ENCODE measurements at places on chromosomes 12 and 14. TPM values are rescaled to one million over a fixed set of nuclear protein-coding genes. Genes with fewer than 3 reads are reported as not detected.

GRCh38 chr12:131486451-131487230, 224.2 kb upstream of the SFSWAP start:
- H3K4me1 ChIP-seq: peaks cover 5% of the 10 kb centered on the region
- no peak overlapping the region for H3K4me3 ChIP-seq
- H3K27ac ChIP-seq: no peak overlapping the region
- H3K27me3 ChIP-seq: peaks cover 2% of the 10 kb centered on the region
- DNase-seq: no peak
- H3K36me3 ChIP-seq: no peaks in the 10 kb centered on the region

The ARG2 gene
- 22.2 TPM for total RNA-seq

- no peak overlapping the region for H3K4me3 ChIP-seq
- H3K36me3 ChIP-seq: no peaks in the 10 kb centered on the region
- H3K4me1 ChIP-seq: peaks cover 21% of the 10 kb centered on the region
- no peak for DNase-seq
- no peak overlapping the region for H3K27ac ChIP-seq
These were observed 194.5 kb downstream of the DPF3 start for GRCh38 chr14:72699443-72699842.

- H3K4me3 ChIP-seq: no peak overlapping the region
- no peak overlapping the region for H3K27ac ChIP-seq
- H3K36me3 ChIP-seq: no peaks in the 10 kb centered on the region
These were observed 145.0 kb downstream of the RIMBP2 start for GRCh38 chr12:130571089-130571488.

The OLR1 gene
- total RNA-seq: not detected

DNA sequence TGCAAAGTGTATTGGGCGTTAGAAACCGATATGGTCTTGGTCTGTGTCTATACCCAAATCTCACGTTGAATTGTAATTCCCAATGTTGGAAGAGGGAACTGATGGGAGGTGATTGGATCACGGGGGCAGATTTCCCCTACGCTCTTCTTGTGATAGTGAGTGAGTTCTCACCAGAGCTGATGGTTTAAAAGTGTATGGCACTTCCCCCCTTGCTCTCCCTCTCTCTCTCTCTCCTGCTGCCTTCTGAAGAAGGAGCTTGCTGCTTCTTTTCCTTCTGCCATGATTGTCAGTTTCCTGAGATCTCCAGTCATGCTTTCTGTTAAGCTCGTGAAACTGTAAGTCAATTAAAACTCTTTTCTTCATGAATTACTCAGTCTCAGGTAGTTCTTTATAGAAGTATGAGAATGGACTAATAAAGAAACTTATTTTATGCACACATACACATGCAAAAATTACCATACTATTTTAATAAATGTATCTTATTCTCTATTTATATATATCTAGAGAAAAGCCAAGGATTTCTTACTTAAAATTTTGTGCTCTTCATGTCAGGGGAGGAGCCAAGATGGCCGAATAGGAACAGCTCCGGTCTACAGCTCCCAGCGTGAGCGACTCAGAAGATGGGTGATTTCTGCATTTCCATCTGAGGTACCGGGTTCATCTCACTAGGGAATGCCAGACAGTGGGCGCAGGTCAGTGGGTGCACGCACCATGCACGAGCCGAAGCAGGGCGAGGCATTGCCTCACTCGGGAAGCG, 1891.0 kb upstream of the FLRT2 start:
- no peaks in the 10 kb centered on the region for H3K27me3 ChIP-seq
- H3K27ac ChIP-seq: no peak overlapping the region
- DNase-seq: no peak
- no peak overlapping the region for H3K4me3 ChIP-seq

GRCh38 chr12:8913702-8914032, 642 bp upstream of the PHC1 start:
- H3K36me3 ChIP-seq: no peaks in the 10 kb centered on the region
- no peaks in the 10 kb centered on the region for H3K27me3 ChIP-seq
- peak overlapping the region; percentile 100 for H3K27ac ChIP-seq
- peak overlapping the region; percentile 95 for H3K4me3 ChIP-seq

- no peak overlapping the region for H3K27ac ChIP-seq
- no peak for DNase-seq
- H3K27me3 ChIP-seq: no peaks in the 10 kb centered on the region
- no peak overlapping the region for H3K4me3 ChIP-seq
- no peaks in the 10 kb centered on the region for H3K36me3 ChIP-seq
- peaks cover 3% of the 10 kb centered on the region for H3K4me1 ChIP-seq
These were observed 100.2 kb upstream of the ALX1 start for GRCh38 chr12:85179680-85180270.

The FAM186B gene
- 0.28 TPM for total RNA-seq

DNA sequence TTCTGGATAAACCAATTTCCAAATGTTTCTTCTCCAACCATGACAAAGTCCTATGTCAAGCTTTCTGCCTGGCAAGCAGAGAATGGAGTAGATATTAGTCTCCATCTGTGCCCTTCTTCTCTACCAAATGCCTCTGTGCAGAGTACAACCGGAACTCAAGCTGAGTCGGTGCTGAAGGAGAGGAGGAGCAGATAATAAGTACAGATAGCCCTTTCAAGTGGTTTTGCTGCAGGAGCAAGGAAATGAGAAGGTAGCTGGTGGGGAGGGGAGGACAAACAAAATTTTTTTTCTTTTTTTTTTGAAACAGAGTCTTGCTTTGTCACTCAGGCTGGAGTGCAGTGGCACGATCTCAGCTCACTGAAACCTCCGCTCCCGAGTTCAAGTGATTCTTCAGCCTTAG, 14.2 kb upstream of the HELB start:
- peaks cover 8% of the 10 kb centered on the region for H3K27me3 ChIP-seq
- no peak overlapping the region for H3K27ac ChIP-seq
- DNase-seq: no peak
- no peak overlapping the region for H3K4me3 ChIP-seq
- H3K36me3 ChIP-seq: no peaks in the 10 kb centered on the region

GRCh38 chr12:109739747-109740693, 26.4 kb downstream of the FAM222A start:
- no peak overlapping the region for H3K4me3 ChIP-seq
- H3K27ac ChIP-seq: no peak overlapping the region
- peaks cover 8% of the 10 kb centered on the region for H3K27me3 ChIP-seq
- DNase-seq: no peak

- peak overlapping the region; percentile 69 for H3K4me3 ChIP-seq
- H3K36me3 ChIP-seq: peaks cover 17% of the 10 kb centered on the region
- no peaks in the 10 kb centered on the region for H3K27me3 ChIP-seq
- peak overlapping the region; percentile 96 for H3K27ac ChIP-seq
These were observed 90.3 kb downstream of the RFX4 start for GRCh38 chr12:106673141-106673540.

All from neural crest cell (in vitro differentiated cells).